Stimulated activated CD4-positive, alpha-beta T cell treated with anti-CD3 and anti-CD28 coated beads, Interleukin-15, amount 100 ng/mL, for 48 hours (primary cell): ENCODE measurements at places on chromosomes 4 and X.

GRCh38 chrX:17496407-17496806 is 121.4 kb downstream of the NHS start:
- DNase-seq: no peak

DNA sequence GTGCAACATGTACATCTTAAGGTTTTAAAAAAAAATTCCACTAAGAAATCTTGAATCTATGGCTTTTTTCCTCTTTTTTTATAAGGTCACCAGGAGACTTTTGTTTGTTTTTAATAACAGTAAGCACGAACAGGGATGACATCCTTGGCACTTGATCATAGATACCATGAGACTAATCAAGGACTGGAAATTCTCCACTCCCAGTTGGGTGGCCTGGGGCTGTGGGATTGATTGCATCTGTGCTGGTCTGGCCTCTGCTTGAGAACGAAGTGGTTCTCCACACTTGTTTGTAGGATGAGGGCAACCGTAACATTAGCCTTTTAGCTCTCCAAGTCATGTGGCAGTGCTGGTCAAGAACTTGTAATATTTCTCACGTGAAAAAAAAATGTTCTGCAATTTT is 35.4 kb downstream of the SNX25 start:
- DNase-seq: no peak

DNA sequence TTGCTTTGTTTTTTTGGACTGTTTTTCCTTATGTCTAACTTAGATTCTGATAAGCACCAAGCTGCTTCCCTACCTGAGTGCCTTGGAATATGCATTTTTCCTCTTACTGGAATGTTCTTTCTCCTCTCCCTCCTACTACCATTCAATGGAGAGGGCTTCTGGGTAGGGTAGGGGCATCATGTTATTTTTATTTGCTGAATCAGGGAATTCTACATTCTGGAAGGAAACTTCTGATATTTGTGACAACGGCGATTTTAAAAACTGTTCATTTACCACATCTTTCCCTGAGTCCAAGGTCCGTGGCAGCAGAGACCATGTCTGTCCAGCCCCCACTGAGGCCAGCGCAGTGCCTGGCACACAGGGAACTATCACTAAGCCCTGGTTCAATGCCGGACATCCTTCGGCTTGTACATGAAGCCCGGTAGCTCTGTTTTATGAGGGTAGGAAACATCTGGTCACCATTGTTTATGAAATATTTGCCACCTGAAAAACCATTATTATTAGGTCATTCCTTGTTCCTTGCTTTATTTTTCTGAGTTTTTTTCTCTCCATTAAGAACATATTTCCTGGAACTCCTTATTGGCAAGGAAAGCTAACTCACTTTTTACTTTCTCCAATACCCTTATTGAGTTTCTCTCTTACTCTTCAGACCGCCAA is 57.0 kb downstream of the PALLD start:
- no peak for DNase-seq

DNA sequence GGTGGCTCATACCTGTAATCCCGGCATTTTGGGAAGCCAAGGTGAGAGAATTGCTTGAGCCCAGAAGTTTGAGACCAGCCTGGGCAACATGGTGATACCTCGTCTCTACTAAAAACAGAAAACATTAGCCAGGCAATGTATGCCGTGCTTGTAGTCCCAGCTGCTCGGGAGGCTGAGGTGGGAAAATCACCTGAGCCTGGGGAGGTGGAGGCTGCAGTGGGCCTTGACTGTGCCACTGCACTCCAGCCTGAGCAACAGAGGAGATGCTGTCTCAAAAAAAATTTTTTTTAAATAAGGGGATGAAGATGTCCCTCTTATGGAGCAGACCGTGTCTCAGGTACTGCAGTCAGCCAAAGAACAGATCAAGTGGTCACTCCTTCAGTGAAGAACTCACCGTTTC is 13.5 kb downstream of the CTAG1B start:
- DNase-seq: no peak

DNA sequence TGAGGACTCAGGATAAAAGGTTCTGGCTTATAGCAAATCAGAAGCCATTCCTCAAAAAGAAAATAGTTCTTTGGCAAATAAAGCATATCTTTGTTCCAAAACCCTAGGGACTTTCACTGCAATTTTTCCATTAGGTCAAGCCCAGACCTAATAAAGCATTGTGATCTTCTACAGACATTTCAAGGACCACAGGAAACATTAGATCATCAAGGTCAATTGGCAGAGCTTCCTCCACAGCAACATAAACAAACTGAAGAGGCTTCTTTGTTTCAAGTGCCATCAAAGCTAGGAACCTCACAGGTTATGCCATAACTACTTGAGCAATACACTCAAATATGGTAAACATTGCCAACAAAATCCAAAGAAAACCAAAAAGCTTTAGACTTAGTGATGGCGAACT is 144.9 kb downstream of the ANXA5 start:
- DNase-seq: no peak

- no peak for DNase-seq
Measured at GRCh38 chrX:28595346-28595745, 8.1 kb downstream of the IL1RAPL1 start.

DNA sequence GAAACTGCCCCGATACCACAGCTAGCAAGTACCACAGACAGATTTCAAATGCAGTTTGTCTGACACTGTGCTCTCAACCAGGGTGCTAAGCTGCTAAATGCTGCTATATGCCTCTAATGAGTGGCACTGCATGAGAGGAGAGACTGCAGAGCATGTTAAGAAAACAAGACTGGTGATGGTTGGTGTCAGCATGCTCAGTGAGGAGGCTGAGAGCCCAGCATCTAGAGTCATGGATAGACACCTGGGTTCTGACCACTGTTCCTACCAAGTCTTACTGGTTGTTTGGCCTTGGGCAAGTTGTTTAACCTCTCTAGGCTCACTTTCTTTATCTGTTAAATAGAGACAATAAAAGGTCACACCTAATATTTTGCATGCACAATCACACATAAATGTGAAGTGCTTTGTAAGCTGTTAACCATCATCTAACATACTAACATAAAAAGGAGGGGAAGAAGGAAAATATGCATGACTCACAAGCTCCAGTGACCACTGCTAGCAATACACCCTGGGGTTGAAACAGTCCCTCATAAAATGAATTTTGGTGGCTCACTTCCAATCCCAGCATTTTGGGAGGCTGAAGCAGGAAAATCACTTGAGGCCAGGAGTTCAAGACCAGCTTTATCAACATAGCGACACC is 20.7 kb downstream of the HHIP start:
- no peak for DNase-seq

DNA sequence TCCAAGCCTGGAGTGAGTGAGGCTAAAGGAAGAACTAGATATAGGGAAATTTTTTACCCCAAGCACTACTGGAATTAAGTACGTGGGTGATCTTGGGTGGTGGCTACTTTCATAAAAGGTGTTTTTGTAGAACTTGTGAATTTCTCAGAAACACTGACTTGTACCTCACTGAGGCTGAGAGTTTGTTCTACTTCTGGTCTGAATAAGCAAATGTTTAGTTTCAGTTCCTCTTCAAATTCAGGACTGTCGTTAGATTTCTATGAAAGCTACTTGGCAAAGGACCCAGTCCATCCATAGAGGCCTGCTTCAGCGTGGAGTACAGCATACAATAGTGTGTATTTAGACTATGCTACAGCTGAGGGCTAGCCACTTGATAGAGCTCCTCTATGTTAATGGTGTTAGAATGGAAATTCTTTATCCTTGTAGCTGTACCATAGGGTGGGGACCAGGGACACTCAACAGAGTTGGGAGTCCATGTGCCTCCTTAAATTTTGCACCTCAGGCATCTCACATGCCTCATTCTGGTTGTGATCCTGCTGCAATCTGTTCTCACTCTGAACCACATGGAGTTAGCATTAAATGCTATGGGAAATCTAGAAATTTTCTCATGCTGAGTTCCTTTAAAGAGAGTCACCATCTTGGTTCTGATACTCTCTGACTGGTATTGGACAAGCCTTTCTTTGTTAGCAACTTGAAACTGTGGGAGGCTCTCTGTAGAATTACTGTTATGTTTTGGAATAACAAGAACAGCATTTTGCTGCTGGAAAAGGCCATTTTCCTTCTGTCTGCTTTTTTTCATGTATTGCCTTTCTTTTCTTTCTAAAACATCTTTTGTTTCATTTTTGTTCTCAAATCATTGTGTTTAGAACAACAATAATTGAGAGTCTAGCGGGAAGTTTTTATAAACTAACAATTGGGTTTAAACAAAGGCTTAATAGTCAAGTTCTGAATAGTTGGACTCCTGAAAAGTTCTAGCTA is 86.8 kb downstream of the PDGFRA start:
- DNase-seq: no peak

DNA sequence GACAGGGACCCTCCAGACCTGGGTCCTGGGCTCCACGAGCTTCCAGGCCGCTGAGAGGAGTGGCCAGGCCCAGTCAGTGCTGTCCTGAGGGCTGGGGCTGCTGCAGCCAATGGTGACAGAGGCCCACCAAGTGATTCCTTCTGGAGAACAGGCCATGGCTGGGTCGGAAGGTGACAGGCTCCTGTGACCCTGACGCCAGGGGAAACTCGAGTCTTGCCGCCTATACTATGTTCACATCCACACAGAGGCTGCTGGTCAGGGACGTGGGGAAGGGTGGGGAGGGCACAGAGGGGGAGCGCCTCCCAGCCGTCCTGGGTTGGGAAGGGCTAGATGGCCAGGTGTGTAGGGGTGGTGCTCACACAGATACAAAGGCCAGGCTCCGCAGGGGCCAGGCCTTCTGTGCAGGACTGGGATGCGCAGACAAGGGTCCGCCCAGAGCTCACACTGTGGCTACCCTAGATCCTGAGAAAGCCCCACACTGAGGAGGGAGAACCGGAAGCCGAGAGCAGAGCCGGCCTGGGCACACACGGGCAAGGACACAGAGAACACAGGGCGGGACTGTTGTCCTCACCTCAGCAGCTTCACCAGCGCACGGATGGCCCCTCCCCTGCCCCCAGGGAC is 81.4 kb downstream of the HTRA3 start:
- no peak for DNase-seq
